ENCODE measurements at places on chromosomes 11 and 22.

- no peak for DNase-seq
Measured at GRCh38 chr22:20517841-20518592, 10.6 kb downstream of the MED15 start.

GRCh38 chr11:33636104-33636503 lies 64.5 kb downstream of the C11orf91 start:
- no peak for DNase-seq

GRCh38 chr11:64566915-64567891 lies 23.8 kb upstream of the SLC22A12 start:
- DNase-seq = no peak

- DNase-seq = peak; percentile 42
Measured at GRCh38 chr11:1077033-1077416, 2.4 kb downstream of the MUC2 start.

DNA sequence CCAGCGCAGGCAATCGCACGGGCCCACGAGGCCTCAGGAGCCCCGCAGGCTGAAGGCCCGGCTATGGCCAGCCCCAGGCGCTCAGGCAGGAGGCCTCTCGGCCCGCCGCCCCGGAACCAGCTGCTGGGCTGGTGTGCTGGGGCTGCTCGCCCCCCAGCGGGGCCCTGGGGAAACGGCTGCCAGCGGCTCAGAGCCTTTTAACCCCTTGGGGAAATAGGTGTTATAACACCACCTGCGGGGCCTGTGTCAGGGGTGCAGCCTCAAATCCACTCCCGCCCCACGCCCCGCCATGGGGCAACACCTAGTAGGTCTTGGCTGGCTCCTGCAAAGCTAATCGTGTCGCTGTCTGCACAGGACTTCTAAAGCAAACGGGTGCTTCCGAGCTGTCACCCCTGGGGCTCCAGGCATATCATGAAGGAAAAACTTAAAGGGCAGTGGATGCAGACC lies 237.4 kb downstream of the TTC28 start:
- DNase-seq = peak; percentile 85

DNA sequence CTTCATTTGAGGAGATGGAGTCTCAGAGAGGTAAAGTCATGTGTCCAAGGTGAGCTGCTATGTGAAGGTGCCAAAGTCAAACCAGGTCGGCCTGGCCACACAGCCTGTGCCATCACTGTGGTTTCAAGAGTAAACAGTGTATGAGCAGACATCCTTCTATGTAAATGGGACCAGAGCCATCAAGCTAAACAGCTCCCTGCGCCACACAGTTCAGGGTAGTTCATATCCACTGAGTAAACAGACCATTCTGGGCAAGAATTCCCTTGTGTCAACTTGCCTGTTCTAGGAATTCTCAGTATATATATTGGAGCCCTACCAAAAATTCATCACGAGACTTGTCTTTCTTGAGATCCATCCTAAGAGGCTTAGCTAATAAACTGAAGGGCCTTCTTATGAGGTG lies 77.5 kb downstream of the AMOTL1 start:
- DNase-seq = no peak

DNA sequence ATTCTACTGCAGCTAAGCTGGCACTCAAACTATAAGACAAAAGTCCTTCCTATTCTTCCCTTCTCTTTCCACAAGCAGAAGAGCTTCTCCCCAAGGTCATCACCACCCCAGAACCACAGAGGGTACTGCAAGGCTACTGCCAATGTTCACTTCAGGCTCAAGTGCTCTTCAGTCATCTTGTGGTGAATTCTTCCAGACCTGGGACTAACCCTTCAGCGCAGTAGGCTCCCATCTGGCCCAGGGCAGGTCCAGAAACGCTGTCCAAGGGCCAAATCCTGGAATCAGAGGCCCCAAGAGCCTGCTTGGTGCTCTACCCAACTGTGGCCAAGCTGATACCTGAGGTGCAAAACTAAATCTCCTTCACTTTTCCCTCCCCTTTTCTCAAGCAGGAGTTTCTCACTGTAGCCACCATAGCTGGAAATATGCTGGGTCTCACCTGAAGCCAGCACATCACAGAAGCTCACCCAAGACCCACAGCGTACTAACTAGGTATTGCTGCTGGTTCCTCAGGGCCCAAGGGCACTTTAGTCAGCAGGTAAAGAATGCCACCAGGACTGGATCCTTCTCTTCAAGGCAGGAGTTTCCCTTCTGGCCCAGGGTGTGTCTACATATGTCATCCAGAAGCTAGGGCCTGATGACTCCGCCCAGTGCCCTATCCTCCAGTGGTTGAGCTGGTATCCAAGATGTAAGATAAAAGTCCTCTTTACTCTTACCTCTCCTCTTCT lies 27.8 kb downstream of the FCHSD2 start:
- no peak for DNase-seq
